ENCODE measurements at places on chromosomes 7 and 10. TPM values are rescaled to one million over a fixed set of nuclear protein-coding genes. Genes with fewer than 3 reads are reported as not detected.

GRCh38 chr10:1358147-1358546 lies 302.0 kb downstream of the WDR37 start:
- no peak for DNase-seq

GRCh38 chr10:29689001-29689400 lies 54.2 kb upstream of the SVIL start:
- peak; percentile 9 for DNase-seq

DNA sequence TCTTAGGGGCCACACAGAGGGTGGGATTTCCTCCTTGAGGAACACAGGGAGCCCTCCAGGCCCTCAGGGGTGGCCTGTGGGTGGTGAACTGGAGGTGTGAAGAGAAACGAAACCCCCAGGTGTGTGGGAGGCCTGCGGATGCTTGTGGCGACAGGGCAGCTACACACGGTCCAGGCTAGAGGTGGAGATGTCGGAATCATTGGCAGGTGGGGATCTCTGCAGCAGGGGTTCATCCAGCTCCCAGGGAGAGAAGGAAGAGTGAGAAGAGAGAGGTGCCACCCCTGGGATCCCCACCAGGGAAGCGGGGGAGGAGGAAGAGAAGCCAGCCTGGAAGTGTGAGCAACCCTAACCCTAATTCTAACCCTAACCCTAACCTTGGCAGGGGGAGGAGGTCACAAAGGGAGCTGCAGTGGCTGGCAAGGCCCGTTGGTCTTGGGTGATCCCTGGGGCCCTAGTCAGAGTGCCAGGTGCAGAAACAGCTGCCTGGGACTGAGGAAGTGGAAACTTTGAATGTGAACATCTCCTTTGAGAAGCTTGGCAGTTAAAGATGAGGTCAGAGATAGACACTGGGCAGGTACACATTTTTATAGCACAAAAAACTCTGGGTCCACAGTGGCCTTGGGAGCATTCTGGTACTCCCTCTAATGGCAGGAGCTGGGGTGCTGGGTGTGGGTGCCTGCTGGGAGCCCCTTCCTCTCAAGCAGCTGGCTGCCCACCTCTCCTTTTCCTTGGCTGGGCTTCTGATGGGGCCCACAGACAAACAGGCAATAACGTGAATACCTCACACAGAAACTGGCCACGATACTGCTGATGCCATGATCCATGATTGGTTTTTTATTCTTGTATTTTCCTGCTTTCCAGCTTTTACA lies 6.8 kb upstream of the AEBP1 start:
- DNase-seq = peak; percentile 74

DNA sequence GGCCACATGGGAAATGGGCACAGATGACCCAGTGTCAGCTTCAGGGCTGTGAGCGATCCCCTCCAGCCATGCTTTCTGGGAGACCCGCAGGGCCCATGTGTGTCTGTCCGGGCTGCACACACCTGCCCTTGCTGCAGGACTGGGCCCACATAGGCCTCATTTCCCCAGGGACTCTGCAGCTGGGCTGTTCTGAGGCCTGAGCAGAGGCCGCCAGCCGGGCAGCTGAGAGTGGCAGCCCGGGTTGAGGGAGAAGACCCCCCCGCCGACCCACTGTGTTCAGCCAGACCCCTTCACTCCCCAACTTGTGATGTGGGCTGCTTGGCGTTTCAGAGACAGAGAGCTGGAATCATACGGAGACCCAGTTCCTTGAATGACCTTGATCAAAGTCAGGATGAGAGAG lies 50.1 kb upstream of the DPYSL4 start:
- DNase-seq = no peak

DNA sequence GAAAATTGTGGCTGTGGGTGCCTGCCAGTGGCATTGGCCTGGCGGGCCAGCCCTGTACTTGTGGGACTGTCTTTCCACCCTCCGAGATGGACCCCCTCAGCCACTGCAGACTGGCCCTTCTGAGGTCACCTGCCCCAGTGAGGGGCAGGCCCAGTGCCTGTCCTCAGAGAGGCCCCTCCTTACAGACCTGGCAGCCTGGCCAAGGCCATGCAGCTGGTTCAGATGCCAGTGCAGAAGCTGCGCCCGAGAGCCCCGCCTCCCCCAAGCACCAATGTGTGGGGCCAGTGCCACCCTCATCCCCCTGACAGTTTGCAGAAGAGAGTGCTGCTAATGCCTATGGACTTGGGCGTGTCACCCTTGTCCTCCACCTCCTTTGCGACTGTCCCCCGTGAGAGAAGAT lies 10.0 kb downstream of the ZNF316 start:
- DNase-seq = no peak

GRCh38 chr10:35699848-35700486 lies 57.9 kb upstream of the FZD8 start:
- no peak for DNase-seq

- no peak for DNase-seq
Observed at GRCh38 chr7:159020987-159021386, 123.7 kb downstream of the VIPR2 start.

- DNase-seq = peak; percentile 27
Observed at GRCh38 chr10:37860494-37861190, 3.2 kb upstream of the ZNF248 start.

- DNase-seq = peak; percentile 84
Observed at GRCh38 chr7:134932707-134933370, 53.5 kb upstream of the AGBL3 start.

DNA sequence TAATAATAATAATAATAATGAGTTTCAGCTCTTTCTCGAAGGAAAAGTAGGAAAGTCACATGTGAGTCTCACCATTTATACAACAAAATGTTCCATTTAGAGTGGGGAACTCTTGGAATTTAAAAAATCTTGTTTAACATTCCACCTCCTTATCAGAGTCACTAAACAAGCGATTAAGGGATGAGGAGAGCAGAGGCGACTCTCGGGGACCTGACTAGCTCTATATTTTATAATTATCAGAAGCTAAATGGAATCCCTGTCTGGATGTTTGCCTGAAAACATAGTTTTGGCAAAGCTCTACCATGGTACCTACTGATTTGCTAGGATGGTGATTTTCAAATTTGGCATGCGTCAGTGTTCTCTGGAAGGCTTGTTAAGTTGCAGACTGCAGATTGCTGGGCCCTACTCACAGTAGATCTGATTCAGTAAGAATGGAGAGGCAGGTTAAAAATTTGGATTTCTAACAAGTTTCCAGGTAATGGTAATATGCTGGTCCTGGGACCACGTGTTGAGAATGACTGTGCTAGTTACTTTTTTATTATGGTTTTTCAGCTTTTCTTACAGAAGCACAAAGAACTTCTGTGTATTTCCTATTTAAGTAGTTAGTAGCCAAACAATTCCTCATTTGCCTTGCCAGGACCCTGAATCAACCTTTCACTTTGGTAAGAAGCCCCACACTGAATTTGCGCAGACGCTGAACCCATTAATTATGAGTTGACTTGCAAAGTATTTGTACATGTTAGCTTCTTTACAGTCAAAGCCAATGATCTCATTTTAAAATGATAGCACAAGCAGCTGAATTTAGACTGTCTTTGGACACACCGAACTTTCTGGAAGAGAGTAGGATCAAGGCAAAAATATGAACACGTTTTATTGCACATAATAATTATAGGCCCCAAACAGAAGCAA lies 39.5 kb downstream of the CPED1 start:
- no peak for DNase-seq

GRCh38 chr7:149790146-149790548 lies 16.8 kb upstream of the ZNF467 start:
- DNase-seq = no peak

DNA sequence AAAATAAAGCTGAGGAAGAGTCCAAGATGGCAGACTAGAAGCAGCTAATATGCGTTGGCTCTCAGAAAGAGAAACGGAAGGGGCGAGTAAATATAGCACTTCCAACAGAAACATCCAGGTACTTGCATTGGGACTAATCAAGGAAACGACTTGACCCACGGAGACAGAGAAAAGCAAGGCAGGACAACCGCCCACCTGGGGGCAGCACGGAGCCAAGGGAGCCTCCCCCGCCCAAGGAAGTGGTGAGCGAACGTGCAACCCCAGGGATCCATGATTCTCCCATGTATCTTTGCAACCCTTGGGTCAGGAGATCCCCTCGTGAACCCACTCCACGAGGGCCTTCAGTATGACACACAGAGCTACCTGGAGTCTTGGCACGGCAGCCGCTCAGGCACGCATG lies 45.4 kb upstream of the GRM3 start:
- DNase-seq = no peak

- no peak for DNase-seq
Observed at GRCh38 chr7:77913977-77914607, 115.5 kb downstream of the PHTF2 start.

DNA sequence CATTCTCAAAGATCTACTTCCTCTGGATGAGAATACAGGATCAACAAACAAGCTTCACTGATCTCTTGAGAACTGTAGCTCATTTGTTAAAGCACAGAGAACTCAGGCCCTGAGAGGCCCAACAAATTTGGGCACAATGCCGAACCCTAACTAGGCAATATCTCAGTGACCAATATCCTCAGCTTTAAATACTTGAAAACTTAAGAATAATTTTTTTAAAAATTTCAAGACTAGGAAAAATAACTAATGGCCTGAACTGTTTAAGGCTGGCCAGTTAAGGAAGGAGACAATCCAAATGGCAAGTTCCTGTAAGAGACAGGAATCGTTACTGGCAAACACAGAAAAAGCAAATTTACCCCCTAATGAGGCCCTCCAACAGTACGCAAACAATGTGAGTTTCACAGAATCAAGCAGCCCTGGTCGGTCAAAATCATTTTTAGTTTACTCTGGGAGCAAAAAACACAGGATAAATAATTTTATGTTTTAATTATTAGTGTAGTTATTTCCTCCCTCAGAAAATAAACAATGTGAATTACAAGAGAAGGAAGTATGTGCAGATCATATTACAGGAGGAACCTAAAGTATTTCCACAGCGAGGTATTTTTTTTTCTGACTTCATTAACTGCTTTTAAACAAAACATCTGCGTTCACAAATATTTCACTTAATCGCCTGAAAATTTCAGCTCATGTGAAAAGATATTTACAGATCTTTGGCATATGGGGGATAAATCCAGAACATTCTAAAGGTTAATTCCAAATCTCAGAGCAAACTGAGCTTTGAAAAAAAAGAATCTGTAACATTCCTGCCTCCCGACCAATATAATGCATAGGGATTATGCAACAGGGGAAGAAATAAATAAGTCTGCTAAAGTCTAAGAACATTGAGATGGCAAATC lies 39.5 kb downstream of the NT5C2 start:
- DNase-seq = peak; percentile 54

GRCh38 chr10:70743430-70743788 lies 41.8 kb downstream of the TBATA start:
- no peak for DNase-seq

GRCh38 chr7:51024867-51025266 lies 242.2 kb upstream of the GRB10 start:
- no peak for DNase-seq

GRCh38 chr10:75640803-75641202 lies 209.4 kb downstream of the LRMDA start:
- DNase-seq = no peak

DNA sequence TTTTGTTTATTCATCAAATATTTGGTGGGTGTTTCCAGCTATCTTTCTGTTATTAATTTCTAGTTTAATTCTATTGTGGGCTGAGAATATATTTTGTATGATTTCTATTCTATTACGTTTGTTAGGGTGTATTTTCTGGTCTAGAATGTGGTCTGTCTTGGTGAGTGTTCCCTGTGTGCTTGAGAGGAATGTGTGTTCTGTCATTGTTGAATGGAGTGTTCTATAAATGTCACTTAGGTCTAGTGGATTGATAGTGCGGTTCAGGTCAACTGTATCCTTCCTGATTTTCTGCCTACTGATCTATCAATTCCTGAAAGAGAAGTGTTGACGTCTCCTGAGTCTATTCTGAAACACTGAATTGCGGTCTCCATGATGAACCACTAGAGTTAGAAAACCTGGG lies 8.5 kb downstream of the HTRA1 start:
- DNase-seq = no peak

GRCh38 chr10:71078454-71079145 lies 133.8 kb upstream of the UNC5B start:
- no peak for DNase-seq

DNA sequence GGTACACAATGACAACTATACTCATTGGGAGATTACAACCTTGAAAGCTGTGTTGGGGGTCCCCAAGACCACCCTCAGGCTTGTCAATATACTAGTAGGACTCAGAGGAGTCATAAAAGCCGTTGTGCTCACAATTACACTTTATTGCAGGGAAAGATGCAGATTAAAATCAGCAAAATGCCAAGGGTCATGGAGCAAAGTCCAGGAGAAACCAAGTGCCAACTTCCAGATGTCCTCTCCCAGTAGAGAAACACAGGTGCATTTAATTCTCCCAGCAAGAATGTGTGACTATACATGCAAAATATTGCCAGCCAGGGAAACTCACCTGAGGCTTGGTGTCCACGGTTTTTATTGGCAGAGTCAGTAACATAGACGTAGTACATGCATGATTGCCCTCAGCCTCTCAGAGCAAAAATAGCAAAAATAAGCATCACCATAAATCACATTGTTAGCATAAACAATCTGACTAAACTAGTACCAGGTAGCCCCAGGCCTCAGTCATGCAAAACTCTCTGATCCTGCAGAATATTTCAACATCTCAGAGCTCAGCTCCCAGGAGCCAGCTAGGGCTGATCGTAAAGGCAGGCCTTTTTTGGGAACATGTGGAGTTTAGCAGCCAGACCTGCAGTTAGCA lies 50.7 kb downstream of the VIM start:
- DNase-seq = no peak

- no peak for DNase-seq
Observed at GRCh38 chr10:108230478-108231170, 1066.1 kb upstream of the SORCS1 start.

GRCh38 chr10:59872892-59873463 lies 33.4 kb downstream of the CCDC6 start:
- peak; percentile 52 for DNase-seq

DNA sequence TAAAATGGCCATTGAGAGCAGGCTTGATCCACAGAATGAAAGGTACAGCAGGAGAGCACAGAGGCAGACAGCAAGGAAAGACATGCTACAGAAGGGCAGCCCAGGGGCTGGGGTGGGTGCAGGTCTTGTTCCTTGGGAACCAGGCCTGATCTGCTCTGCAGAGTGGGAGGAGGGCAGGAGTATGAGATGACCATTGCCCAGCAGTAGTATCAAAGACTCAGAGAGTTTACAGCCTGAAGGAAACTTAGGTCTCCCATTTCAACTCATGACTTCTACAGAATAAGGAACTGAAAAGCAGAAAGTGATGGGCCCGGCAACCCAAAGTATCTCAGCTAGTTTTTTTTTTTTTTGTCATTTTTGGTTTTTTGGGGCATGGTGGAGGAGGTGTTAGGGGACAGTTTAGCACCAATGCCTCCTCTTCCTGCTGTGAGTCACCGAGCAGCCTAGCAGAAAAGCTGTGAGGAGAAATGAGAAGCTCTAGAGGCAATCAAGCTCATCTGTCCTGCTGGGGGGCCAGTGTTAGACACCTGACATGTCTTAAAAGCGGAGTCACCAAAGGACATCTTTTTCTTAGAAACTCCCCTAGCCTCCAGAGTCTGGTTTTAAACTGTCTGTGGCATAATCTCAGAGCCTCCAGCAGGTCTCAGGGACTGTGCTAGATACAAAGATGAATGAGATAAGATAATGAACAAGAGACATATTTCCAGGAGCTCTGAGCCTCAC lies 34.3 kb upstream of the HERPUD2 start:
- DNase-seq = no peak

GRCh38 chr10:33510206-33510605 lies 175.7 kb upstream of the NRP1 start:
- no peak for DNase-seq

The PLEKHS1 gene
- total RNA-seq = not detected

The SLC18A3 gene
- total RNA-seq = not detected

The UCN3 gene
- not detected for total RNA-seq

The CRYGN gene
- total RNA-seq = 0.16 TPM

Measured in myocyte (in vitro differentiated cells).